ENCODE measurements at places on chromosomes 11 and 22.

DNA sequence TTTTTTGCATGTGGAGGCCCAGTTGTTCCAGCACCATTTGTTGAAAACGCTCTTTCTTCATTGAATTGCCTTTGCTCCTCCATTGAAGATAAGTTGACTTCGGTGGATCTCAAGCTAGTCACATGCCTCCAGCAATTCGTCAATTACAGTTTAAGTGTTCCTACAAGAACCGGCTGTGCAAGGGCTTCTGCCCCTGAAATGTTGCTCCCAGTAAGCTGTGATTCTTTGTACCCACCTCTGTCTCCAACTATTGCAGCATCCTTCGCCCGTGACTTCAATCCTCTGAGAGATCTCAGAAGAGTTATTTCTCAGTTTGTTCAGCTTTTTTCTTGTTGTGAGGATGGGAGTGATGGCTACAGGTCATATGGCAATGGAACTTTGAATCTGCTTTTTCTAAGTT lies 194.2 kb upstream of the B3GAT1 start:
- no peak for DNase-seq

GRCh38 chr11:108825381-108825780 lies 160.5 kb downstream of the DDX10 start:
- DNase-seq = no peak

DNA sequence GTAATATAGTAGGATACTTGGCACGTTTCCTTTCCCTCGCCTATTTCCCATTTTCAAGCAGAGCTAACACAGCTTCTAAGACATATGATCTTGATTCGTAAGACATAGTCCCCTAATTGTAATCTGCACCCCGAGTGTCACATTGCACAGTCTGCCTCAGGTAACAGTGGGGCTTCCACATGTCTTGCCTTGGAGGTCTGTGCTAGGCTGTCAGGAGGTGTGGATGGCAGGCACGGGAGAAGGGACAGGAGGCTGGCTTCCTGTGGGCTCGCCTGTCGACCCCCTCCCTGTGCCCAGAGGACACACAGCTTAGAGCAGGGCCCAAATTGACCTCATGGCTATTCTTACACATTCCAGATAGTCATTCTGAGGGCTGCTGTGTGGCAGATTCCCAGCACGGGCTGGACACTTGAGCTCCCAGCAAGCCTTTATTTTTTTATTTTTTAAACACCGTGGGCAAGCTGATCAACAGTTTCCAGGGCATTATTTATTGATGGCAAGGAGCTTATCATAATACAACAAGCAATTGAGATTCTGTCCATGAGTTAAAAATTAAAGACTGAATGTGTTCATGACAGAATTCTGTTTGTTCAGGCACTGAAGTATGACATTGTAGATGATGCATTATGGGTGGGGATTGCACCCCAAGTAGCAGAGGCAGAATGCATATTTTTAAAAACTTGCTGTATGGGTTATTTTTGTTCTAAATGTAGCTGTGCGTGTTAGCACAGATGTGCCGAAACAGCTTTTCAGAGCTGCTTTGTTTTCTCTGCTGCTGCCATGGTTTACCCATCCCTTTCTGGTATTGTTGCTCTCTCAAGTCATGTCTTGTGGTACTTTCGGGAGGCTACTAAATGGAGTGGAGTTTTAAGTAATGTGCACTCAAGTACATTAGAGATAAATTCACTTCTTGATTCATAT lies 113.0 kb downstream of the ATXN10 start:
- DNase-seq = no peak

- DNase-seq = no peak
Measured at GRCh38 chr11:66688561-66689534, 11.2 kb upstream of the RBM4B start.

DNA sequence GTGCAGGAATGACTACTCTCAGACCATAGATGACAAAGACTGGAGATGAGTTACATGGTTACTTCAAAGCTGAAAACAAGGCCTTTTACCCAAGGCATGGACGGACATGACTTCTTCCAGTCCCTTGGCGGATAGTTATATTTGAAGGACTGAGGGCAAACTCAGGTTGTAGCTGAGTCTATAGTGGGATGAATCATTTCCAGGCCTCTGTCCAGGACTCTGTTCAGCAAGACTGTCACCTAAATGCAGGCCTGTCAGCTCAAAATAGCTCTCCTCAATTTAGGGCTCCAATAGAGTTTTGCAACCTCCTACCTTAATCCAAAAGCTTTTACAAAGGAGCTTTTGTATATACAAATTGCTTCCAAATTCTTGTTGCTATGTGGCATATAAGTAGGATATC lies 24.3 kb upstream of the OR52J3 start:
- DNase-seq = no peak

GRCh38 chr22:32853662-32854061 lies 52.2 kb downstream of the TIMP3 start:
- no peak for DNase-seq

- DNase-seq = no peak
Measured at GRCh38 chr11:60992842-60993409, 21.4 kb downstream of the CD6 start.

DNA sequence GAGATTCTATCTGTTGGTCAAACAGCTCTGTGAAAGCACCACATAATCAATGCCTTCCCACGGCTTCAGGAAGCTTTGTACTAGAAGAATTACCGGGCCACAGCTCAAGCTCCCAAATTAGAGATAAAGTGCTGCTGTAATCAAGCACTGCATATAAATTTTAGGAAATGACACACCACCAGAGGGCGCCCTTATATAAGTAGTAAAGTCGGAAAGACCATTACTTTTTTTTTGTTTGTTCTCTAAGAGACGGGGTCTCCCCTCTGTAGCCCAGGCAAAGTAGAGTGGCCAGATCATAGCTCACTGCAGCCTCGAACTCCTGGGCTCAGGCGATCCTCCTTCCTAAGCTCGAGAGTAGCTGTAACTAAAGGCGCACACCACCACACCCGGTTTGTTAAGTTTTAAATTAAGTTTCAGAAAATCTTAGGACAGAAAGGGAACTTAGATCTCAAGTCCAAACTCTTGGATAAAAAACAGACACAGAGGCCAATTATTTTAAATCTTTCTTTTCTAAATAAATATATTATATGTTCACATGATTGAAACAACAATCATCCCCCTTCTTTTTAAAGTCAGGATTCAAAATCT lies 32.6 kb downstream of the PRCP start:
- DNase-seq = peak; percentile 76

Measured in ecto neural progenitor cell (in vitro differentiated cells).